ENCODE measurements at places on chromosomes 3 and 15.

DNA sequence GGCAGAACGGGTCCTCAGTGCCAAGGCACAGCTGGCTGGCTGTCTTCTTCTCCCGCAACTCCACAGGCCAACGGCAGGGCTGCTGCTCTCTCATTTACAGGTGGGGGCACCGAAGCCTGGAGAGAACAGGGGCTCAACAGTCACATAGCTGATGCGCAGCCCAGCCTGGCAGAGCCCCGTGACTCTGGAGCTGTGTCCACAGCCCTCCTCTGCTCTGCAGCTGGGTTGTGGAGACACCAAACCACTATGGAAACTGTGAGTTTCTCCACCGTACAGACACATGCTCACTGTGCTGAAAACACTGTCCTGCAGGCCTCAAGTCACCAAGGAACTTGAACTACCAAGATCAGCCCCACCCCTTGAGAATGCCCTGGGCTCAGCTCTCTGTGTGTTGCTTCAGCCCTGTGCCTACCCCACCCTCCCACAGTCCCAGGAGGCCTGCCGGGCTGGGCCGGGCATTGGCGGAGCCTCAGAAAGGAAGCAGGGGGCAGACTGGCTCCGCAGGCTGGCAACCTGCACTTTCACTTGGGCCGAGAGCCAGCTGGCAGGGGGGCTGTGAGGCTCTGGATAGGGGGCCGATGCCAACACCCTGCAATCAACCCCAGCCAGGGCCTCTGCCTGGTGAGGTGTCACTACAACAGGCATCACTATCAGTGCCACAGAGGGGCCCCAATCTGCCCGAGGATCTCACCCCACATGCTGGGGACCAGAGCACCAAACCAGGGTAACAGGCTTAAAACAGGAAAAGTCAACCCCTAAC, 113.7 kb upstream of the RPL32 start:
- DNase-seq, result peak; percentile 85

DNA sequence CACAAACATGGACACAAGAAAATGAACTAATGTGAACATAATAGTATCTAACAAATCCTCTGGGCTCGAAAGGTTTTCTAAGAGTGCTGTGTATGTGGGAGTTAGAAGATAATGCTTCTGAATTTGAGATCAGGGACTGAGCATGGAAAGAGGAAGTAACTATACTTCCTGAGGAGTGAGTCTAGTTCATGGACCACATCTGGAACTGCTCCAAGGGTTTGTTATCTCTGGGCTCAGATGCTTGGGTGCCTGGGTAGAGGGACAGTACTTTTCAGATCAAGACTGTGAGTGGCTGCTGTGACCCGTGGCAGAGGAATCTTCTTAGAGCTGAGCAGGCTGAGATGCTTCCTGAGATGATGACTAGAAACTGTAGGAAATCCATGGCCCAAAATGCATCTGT, 28.5 kb downstream of the TBC1D23 start:
- no peak for DNase-seq

- no peak for DNase-seq
Measured at GRCh38 chr3:12773710-12774086, 14.6 kb upstream of the TMEM40 start.

- peak; percentile 61 for DNase-seq
Measured at GRCh38 chr3:99929745-99930139, 112.1 kb downstream of the CMSS1 start.

- DNase-seq, result no peak
Measured at GRCh38 chr15:92879949-92880725, 20.0 kb upstream of the CHD2 start.

- no peak for DNase-seq
Measured at GRCh38 chr3:99626417-99626788, 12.0 kb upstream of the COL8A1 start.

- peak; percentile 80 for DNase-seq
Measured at GRCh38 chr3:168096210-168096652, 507 bp upstream of the GOLIM4 start.

- no peak for DNase-seq
Measured at GRCh38 chr3:126932188-126932931, 50.6 kb upstream of the PLXNA1 start.

DNA sequence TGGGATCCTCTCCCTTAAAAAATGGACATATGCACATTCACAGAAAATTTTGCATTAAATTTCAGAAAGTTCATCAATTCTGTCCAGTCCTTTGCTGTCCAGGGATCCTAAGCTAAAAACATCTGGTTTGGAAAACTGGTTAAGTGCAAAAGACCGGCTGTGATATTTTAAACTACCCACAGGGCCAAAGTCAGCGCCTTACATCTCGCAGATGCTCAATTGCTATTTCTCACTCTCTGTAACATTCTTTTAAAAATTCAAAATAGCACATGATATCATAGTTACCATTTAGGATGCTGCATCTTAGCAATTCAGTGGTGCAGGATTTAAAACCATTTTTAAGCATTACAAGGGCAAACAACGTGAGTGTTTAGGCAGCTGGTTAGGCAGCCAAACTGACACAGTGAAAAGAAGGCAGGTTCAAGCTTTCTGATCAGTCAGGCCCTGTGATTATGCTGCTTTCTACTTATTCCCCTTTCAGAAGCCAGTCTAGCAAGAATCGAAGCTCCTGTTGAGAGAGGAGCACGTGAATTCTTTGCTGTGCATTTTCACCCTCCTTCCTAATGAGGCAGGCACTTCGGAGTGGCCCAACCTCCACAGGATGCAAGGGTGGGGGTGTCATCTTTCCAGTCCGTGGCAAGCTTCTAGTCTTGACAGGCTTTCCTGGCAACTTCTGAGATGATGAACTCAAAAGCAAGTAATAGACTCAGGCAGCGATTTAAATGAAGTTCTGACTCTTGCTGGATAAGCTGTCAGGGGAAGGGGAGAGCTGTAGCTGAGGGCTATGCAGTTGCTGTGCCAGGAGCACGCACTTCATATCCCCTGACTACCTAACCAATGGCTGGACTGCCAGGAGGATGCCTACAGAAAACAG, 8.8 kb downstream of the PRICKLE2 start:
- DNase-seq, result no peak

- DNase-seq, result no peak
Measured at GRCh38 chr3:187987924-187988323, 166.0 kb upstream of the LPP start.

GRCh38 chr3:147529551-147529950, 120.4 kb downstream of the ZIC1 start:
- DNase-seq, result no peak

DNA sequence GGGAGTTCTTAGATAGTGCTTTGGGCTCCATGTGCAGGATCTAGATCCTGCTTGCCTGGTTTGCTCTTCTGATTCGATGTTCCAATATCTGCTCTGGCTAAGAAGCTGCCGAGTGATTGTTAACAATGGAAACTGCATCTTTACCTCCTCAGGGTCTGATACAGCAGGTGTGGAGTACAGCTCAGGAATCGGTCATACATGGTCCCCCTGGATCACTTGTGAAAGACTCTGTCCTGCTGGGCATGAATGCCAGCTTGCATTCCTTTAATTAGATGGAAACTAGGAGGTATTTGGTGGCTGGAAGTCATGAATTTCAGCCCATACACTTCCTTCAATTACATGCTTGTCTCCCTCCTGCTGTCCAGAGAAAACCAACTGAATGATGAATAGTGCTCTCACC, 95.3 kb downstream of the CHRNA7 start:
- no peak for DNase-seq

GRCh38 chr3:193884652-193885051, 251.3 kb upstream of the HES1 start:
- no peak for DNase-seq

- DNase-seq, result no peak
Measured at GRCh38 chr3:21390136-21390535, 360.9 kb downstream of the ZNF385D start.

DNA sequence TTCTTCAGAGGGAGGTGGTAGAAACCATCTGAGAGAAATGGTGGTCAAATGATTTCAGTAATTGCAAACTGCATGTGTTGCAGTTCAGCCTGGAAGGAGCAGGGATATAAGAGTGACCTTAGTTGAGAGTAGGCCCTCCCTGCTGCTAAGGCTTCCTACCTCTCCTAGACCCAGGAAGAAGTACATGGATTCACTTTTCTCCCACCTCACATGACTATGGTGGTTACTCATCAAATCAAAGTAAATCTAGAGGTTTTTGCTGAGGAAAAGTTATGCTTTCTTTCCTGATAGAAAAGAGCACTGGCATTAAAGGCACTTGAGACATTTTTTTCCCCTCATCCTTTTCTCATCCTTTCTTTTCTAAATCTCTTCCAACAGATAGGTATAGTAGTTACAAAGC, 43.2 kb upstream of the LEKR1 start:
- DNase-seq, result no peak

- DNase-seq, result no peak
Measured at GRCh38 chr3:122563717-122564025, 429 bp downstream of the PARP9 start.

GRCh38 chr3:12613250-12613649, 50.7 kb downstream of the RAF1 start:
- no peak for DNase-seq

- DNase-seq, result no peak
Measured at GRCh38 chr3:45123030-45123429, 23.1 kb downstream of the CDCP1 start.

DNA sequence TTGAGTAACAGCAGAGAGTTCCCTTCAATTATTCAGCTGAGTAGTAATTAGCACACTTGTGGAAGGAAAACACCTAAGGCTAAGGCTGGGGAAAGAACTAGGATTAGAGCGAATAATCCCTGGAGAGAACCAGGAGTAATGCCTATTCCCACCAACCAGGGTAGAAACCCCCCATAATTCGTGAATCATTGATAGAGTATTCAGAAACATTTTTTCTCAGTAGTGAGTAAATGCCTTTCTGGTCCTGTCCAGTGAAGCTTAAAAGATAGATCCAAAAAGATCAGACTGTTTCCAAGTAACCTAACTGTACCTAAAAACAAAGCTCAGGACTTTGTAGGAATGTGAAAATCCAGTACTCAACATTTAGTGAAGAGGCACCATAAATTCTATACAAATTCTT, 71.2 kb downstream of the DGKG start:
- DNase-seq, result no peak

- no peak for DNase-seq
Measured at GRCh38 chr3:191500892-191501291, 39.9 kb downstream of the PYDC2 start.

DNA sequence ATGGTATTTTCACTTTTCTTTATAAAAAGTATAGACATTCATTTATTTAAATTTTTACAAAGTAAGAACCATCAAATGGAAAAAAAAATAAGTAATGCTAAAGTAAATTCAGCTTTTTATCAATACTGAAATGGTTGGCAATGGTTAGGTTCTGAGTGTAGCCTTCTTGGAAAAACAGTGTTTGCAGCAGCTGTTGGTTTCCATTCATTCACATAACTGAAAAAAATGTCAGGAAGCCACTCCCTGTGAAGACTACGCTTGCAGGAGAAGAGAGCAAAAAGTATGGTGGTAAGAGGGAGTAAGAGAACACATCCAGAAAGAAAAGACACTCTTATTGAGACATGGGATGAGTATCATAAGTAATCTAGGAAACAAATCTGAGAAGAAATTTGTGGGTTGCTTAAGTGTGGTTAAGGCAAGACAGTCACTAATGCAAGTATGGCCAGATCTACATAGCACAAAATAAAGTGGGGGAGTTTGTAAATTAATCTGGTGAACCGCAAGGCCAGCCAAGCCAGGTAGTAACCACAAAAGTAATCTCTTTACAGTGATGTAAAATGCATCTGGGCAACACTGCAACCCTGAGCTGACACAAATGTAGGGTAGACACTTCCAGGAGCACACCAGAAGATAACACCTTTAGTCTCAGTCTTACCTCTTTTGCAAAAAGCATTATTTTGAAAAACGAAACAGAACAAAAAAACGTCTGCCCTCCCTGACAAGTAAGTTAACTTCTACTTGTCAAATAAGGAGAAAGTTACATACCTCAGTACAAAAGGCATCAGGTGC, 133.7 kb downstream of the IGSF11 start:
- no peak for DNase-seq

- no peak for DNase-seq
Measured at GRCh38 chr3:117995842-117996437, 1038.7 kb downstream of the IGSF11 start.

DNA sequence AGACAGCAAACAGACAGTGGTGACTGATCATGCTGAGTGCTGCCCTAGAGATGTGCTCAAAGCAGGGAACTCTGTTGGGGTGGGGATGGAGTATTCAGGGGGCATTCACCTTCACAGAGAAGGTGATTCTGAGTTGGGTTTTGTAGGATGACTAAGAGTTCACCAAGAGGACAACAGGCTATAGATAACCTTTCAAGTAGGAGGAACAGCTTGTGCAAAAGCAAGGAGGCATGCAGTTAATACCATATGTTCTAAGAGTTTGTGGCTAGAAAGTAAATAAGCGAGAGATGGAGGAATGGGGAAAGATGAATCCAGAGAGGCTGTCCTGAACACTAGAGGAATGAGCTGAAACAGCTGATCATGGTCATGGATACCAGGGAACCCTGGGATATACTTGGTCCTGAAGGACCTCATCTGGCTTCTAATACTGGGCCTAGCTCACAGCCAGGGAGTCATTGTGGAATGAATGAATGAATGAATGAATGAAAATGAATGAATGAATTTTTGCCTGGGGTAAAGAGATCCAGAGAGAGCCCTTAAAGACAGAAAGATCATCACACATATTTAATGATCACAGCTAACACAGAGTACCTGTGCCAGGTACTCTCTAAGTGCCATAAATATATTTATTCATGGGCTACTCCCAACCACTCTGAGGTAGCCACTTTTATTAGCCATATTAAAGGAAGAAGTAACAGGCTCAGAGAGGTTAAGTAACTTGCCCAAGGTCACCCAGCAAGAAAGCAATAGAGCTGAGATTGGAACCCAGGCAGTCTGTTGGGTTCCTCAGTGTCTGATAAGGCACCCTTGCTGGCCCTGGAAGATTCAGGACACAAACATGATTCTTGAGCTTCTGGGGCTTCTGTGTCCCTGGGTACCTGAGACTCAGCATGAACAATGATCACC, 22.0 kb downstream of the SMAD6 start:
- no peak for DNase-seq

DNA sequence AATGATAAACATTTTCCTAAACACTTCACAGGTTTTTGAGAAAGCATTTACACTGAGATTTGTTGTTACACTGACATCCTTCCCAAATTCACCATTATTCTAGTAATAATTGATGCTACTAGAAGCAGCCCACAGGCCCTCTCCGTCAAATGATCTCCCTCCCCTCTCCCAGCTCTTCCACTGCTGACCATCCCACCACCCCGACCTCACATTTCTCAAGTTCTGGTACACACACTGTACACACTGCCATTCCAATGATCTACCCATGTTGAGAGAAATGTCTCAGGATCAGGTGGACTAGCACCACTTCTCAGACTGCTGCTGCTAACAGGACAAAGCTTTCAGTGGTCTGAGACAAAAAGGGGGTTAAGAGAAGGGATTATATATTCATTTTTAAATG, 3.5 kb downstream of the TBC1D5 start:
- DNase-seq, result no peak

GRCh38 chr15:65246026-65246714, 34.9 kb upstream of the CILP start:
- no peak for DNase-seq

DNA sequence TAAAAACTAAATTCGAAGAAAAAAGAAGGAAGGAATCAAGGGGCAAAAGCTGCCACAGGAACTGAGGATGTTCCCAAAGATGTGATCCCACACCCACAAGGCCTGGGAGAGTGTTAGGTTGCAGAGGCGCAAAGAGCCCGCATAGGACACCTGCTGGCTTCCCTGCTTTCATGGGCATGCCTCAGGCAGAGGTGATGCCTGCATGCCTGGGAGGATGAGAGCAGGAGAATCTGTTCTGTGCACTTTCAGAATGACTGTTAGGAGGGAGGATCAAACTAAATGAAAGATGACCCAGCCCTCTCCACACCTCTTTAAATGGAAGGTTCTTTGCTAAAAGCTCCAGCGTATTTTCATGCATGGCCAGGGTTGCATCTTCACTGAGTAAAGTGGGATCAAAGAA, 162.4 kb downstream of the PLCL2 start:
- DNase-seq, result no peak
